ENCODE measurements at places on chromosomes 13 and 19.

DNA sequence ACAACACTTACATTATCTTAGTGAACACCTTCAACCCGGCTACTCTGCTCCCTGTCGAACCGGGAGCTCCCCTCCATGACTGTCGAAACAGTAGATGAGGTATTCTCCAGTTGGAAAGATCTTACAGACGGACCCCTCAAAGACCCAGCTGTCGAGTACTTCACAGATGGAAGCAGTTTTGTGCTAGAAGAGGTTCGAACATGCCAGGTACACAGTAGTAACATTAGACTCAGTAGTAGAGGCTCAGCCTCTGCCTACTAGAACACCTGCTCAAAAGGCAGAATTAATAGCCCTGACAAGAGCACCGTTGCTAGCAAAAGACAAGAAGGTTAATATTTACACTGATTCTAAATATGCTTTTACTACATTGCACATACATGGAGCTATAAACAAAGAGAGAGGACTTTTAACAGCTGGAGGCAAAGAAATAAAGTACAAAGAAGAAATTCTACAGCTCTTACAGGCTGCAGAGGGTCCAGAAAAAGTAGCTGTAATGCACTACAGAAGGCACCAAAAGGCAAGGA lies 13.6 kb upstream of the SLC15A1 start:
- H3K27ac ChIP-seq: no peak overlapping the region
- H3K36me3 ChIP-seq: no peaks in the 10 kb centered on the region
- H3K4me1 ChIP-seq: no peaks in the 10 kb centered on the region
- H3K4me3 ChIP-seq: no peak overlapping the region

- peak; percentile 17 for DNase-seq
- no peaks in the 10 kb centered on the region for H3K36me3 ChIP-seq
- peak overlapping the region; percentile 33 for H3K27ac ChIP-seq
- no peaks in the 10 kb centered on the region for H3K27me3 ChIP-seq
- no peak overlapping the region for H3K4me3 ChIP-seq
Measured at GRCh38 chr13:74305876-74306275, 171.7 kb upstream of the KLF12 start.

GRCh38 chr19:40718774-40719391 lies 2.0 kb downstream of the ITPKC start:
- no peaks in the 10 kb centered on the region for H3K27me3 ChIP-seq
- H3K4me1 ChIP-seq: peaks cover 18% of the 10 kb centered on the region
- peak overlapping the region; percentile 79 for H3K4me3 ChIP-seq

DNA sequence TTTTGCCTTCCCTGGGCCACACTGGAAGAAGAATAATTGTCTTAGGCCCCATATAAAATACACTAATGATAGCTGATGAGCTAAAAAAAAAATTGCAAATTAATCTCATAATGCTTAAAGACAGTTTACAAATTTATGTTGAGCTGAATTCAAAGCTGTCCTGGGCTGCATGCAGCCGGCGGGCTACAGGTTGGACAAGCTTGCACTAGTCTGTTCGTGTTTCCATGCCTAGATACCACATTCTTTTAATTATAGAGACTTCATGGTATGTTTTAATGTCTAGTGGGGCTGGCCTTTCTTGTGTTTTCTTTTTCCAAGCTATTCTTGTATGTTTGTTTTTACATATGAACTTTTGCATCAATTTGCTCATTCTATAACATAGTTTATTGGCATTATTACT lies 90.6 kb downstream of the SGCG start:
- H3K27ac ChIP-seq: no peak overlapping the region
- H3K27me3 ChIP-seq: no peaks in the 10 kb centered on the region
- no peaks in the 10 kb centered on the region for H3K4me1 ChIP-seq
- no peak for DNase-seq

DNA sequence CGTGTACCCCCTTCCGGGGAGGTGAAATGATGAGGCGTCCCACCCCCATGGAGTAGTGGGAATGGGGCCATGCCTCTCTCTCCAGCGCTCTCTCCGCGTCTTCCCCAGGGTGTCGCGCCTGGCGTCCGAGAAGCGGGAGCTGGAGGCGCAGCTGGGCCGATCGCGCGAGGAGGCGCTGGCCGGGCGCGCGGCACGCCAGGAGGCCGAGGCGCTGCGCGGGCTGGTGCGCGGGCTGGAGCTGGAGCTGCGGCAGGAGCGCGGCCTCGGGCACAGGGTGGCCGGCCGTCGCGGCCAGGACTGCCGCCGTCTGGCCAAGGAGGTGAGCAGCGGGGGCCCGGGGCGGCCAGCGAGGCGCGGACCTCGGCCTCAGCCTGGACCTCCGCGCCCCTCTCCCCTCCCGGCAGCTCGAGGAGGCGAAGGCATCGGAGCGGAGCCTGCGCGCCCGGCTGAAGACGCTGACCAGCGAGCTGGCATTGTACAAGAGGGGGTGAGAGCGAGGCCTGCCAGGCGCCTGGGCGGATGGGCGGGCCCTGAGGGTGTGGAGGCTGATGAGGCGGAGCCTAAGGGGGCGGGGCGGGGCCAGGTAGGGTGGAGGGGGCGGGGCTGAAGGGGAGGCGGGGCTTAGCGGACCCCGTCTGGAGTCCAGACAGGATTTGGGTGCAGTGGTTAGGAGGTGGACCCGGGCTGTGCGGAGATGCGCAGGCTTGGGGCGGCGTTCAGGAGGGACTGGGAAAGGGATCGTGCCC lies 7.7 kb downstream of the PGLYRP1 start:
- H3K27me3 ChIP-seq: peaks cover 22% of the 10 kb centered on the region
- no peaks in the 10 kb centered on the region for H3K36me3 ChIP-seq
- H3K27ac ChIP-seq: no peak overlapping the region
- no peak for DNase-seq
- no peak overlapping the region for H3K4me3 ChIP-seq

All from lung (tissue), 17 donors.